GM18507 (cell line): ENCODE measurements at places on chromosomes 12 and 14.

DNA sequence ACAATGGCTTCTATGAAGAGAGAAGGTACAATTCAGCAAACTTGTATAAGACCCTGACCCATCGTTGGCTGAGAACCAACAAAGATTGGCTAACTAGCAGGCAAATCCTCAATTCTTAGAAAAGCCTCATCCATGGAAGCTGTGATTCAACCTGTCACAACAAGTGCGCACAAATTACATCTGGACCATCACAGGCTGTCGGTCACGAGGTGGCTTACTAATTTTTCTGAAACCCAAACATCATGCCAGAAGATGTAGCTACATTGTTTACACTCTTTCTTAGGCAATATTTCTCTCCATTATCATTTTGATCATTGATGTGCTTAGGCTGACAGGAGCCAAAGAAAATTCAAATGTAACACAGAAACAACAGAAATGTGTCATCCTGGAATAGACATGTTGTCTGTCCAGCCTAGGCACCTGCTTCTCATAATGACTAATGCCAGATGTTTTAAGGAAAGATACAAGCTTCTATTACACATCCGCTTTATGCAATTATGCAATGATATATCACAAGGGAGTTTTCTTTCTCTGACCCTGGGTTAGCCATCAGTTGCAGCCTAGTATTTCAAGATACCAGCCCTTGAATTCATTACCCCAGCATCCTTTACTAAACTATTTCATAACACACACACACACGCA is 92.9 kb upstream of the DIO2 start:
- no peak for DNase-seq

GRCh38 chr14:104898870-104899510 is 25.7 kb upstream of the PLD4 start:
- DNase-seq = no peak

DNA sequence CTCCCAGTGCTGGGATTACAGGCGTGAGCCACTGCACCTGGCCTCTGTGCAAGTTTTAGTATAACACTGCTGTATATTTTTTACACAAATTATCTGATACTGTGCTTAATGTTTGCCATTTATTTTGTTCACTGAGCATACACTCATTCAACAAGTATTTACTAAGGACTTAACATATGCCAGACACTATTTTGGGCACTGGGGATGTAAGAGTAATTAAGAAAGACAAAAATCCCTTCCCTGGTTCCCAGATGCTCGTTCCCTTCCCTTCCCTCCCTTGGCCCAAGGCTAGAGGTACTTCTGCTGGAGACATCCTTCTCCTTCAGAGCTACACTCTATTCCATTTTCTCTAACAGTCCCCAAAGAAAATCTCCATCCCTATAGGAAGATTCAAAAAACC is 12.5 kb downstream of the CIT start:
- no peak for DNase-seq

GRCh38 chr12:114686773-114687500 is 3.0 kb upstream of the TBX3 start:
- DNase-seq = no peak

DNA sequence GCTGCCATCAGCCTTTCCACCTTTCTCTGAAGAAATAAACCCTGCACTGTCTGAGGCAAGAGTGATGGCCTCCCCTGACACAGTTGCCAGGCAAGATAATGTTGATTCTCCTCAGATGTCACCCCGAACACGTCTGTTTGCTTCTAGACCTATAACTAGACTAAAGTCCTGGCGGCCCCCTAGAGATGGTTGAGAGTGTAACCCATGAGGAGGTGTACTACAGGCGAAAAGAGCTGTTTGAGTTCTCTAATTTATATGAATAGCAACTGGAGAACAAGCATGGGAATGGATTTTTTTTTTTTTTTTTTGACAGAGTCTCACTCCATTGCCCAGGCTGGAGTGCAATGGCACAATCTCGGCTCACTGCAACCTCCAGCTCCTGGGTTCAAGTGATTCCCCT is 33.0 kb upstream of the ATF7IP start:
- no peak for DNase-seq

- peak; percentile 18 for DNase-seq
Observed at GRCh38 chr14:60349663-60350365, 100.8 kb downstream of the PPM1A start.
